Tibial nerve (tissue), 4 donors: ENCODE measurements at places on chromosomes 13 and 19. TPM values are rescaled to one million over a fixed set of nuclear protein-coding genes. Genes with fewer than 3 reads are reported as not detected.

Gene HIPK4
- not detected for total RNA-seq

- no peaks in the 10 kb centered on the region for H3K27me3 ChIP-seq
- no peak for DNase-seq
- peaks cover 15% of the 10 kb centered on the region for H3K4me1 ChIP-seq
- H3K27ac ChIP-seq: peak overlapping the region; percentile 2
- no peak overlapping the region for H3K4me3 ChIP-seq
- no peaks in the 10 kb centered on the region for H3K36me3 ChIP-seq
Observed at GRCh38 chr13:36358175-36358718, 12.1 kb upstream of the SPART start.

Gene PSG6
- not detected for total RNA-seq

DNA sequence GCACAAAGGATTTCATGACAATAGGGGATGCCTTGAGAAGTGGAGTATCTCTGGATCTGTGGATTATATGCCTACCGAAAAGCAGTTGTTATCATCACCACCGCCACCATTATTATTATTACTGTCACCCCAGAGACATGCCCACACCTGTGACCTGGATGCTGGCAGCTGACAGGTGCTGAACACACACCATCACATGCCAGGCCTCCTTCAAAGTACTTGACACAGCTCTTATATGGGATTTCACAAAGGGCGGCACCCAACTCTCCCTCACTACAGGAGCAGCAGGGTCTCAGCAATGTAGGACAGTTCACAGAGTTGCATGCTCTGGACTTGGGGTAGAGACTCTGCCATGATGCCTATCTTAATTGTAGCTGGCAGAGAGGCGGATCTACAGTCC is 5.6 kb upstream of the GPR42 start:
- H3K4me1 ChIP-seq: no peaks in the 10 kb centered on the region
- no peak for DNase-seq
- no peaks in the 10 kb centered on the region for H3K36me3 ChIP-seq

DNA sequence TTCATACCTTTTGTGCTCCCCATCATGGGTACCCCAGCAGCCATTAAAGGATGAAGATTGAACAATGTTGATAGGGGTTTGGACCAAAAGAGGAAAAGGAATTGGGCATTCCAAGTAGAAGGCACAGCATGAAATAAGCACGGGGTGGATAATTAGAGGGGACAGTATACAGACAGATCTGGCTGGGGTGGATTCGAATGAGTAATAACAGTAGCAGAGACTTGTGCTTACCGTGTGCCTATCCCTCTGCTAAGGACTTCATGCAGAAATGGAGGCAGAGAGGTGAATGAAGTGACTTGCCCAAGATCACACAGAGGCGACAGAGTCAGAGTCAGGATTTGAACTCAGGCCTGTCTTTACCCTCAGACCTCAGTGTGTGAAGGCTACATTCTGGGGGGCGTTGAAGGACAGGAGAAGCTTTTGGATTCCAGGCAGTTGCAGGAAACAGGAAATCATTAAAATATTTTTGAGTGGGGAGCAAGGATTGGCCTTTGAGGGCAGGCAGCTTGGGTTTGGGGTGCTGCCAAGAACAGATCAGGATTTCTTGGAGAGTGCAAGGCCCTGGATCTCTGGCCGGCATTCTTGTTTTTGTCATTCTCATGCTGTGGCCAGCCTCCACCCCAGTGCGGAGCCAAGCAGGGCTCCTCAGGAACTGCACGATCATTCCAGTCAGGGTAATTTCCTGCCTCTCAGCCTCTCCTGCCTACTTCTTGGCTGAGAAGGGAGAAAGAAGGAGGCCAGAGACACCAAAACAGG is 18.7 kb downstream of the PAF1 start:
- DNase-seq: peak; percentile 72
- peak overlapping the region; percentile 91 for H3K27ac ChIP-seq
- H3K36me3 ChIP-seq: peaks cover 20% of the 10 kb centered on the region

Gene ZNF57
- 3.3 TPM for total RNA-seq

DNA sequence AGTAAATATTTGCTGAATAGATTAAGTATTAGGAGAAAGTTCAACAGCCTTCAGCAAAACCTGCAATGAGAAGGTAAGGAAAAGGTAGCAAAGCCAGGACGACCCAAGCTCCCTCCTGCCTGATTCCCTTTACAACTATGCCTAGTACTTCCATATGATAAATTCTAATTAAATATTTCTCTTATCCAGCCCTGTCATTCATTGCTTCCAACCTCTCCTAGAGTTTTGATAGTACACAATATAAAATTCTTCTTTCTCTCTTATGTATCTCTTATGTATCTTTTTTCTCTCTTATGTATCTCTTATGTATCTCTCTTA is 187.2 kb downstream of the DCT start:
- no peaks in the 10 kb centered on the region for H3K36me3 ChIP-seq
- no peak overlapping the region for H3K27ac ChIP-seq
- DNase-seq: no peak
- H3K4me3 ChIP-seq: no peak overlapping the region
- no peaks in the 10 kb centered on the region for H3K4me1 ChIP-seq

DNA sequence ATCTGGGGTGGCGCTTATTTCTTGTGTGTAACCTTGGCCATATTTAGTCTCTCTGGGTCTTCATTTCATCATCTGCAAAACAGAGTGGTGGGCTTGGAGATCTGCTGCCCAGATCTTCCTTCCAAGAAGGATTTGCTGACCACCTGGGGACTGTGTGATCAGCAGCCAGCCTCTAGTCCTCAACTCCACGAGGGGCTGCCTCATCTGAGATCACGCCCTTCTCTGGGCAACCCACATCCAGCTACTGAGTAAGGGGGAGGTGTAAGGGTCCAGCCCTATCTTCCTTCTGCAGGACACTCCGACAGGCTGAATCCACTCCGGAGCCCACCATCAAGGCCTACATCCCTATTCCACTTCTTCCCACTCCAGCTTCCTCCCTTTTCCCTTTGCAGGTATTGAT is 57.9 kb downstream of the CHST8 start:
- DNase-seq: no peak
- no peaks in the 10 kb centered on the region for H3K36me3 ChIP-seq
- no peak overlapping the region for H3K4me3 ChIP-seq

Gene SELENOV
- total RNA-seq: not detected

GRCh38 chr19:30555075-30555790 is 183.0 kb downstream of the ZNF536 start:
- no peaks in the 10 kb centered on the region for H3K36me3 ChIP-seq
- H3K4me1 ChIP-seq: peaks cover 18% of the 10 kb centered on the region
- no peak overlapping the region for H3K27ac ChIP-seq
- no peak overlapping the region for H3K4me3 ChIP-seq
- no peaks in the 10 kb centered on the region for H3K27me3 ChIP-seq
- no peak for DNase-seq
